Bronchial epithelial cell (primary cell): ENCODE measurements at places on chromosomes 5 and 9. TPM values are rescaled to one million over a fixed set of nuclear protein-coding genes. Genes with fewer than 3 reads are reported as not detected.

Gene IFNA21
- not detected in 2 replicates for total RNA-seq

DNA sequence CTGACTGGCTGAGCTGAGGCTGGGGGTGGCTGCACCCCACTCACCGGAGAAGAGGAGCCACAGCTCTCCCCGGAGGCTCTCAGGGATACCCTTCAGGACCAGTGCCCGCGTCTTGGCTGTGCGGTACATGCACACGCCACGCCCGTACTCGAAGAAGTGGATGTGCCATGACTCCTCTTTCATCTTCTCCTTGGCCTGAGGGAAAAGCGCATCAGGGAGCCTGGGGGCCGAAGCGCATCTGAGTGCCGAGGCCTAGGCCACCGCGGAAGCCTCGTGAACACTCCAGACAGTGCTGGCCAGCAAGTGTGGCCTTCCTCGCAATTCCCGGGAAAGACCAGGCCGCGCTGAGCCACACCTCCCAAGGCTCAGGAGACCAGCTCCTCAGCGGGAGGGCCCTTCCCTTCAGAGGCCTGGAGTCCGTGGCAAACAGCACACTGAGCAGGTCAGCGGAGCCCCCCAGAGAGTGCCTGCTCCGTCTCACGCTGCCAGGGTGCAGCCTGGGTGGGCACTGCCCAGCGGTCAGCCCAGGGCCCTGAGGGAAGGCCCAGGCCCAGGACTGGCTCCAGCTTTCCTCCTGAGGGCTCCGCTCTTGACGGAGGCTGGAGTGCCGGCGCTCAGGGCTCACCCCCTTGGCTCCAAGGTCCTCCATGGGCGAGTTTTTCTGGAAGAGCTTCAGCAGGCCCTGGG lies 20.5 kb upstream of the MRNIP start:
- DNase-seq = no peak

GRCh38 chr9:90476058-90476457 lies 166.6 kb downstream of the DIRAS2 start:
- DNase-seq = no peak

DNA sequence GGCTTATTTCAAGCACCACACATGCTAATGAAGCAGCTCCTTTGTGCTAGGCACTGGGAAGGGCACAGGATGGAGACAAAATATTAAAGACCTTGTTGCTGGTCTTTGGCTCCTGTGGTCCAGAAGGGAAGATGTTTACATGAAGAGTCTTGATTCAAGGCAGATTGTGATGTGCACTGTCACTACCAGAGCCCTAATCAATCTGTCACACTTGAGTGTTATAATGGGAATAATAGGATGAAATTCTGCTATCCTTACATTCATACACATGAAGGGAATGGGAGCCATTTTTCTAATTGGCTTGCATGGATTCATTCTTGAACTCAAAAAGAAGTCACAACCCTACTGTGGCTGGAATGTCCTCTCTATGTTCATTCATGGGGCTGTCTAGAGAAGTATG lies 203.0 kb downstream of the SEC61B start:
- no peak for DNase-seq

- no peak for DNase-seq
These were observed 28.8 kb downstream of the AK8 start for GRCh38 chr9:132849185-132849706.

DNA sequence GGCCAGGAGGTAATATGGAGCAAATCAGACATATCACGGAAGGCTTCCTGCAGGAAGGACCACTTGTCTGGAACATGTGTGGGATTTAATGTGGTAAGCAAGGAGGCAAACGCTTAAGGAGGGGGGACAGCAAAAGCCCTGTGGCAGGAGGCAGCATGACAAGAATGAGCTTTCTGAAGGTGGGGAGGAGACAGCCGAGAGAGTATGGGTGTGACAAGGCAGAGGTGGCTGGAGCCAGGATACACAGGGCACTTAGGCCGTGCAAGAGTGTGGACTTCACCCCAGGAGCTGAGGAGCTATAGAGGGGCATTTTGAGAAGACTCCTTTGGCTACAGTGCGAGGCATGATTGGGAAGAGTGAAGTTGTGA lies 14.4 kb upstream of the S1PR3 start:
- no peak for DNase-seq

DNA sequence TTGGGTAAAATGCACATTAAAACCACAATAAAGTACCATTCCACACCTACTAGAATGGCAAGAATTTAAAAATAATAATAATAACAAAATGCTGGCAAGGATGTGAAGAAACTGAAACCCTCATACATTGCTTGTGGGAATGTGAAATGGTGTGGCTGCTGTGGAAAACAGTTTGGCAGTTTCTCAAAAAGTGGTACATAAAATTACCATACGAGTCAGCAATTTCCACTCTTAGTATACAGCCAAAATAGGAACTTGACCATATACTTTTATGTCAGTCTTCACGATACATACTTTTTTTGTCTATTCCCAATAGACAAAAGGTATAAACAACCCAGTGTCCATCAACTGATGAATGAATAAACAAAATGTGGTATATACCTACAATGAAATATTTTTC lies 15.6 kb downstream of the FKBP15 start:
- no peak for DNase-seq

GRCh38 chr5:15160091-15160490 lies 288.5 kb upstream of the ANKH start:
- no peak for DNase-seq

DNA sequence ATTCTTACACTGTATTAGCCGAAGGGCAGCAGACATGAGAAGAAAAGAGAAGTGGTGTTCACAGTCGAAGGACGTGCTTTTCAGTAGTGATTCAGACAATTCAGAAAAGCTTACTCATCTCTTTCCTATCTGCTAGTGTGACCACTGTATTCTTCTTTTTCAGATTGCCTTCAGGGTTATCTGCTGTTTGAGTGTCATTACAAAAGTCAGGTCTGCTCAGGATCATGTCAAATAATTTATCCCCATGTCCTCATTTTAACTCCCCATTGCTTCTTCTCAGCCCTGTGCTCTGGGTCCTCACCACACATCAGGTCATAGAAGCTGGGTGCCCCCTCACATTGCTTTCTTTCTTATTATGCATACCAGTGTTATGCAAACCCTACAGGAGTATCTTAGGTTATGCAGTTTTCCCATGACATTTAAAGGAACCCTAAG lies 394.0 kb downstream of the CETN3 start:
- peak; percentile 82 for DNase-seq
